GF-D8 (cell line): ENCODE measurements at places on chromosomes 5 and 9.

DNA sequence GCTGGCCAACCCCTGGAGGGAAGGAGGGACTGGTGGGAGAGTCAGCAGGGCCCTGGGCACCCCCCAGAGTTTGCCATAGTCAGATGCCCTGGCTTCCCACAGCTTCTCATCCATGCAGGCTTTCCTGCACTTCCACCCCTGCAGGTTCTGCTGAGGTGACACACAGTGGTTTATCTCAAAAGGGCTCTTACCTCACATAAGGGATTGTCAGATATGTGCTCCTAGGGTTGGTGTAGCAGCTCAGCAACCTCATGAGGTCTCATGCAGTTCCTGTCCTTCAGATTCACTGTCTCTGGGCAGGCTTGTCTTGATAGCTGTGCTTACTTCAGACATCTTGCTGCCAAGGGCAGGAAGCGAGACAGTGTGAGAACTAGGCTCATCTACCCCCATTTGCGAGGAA is 143.4 kb downstream of the KDM4C start:
- no peak for DNase-seq

DNA sequence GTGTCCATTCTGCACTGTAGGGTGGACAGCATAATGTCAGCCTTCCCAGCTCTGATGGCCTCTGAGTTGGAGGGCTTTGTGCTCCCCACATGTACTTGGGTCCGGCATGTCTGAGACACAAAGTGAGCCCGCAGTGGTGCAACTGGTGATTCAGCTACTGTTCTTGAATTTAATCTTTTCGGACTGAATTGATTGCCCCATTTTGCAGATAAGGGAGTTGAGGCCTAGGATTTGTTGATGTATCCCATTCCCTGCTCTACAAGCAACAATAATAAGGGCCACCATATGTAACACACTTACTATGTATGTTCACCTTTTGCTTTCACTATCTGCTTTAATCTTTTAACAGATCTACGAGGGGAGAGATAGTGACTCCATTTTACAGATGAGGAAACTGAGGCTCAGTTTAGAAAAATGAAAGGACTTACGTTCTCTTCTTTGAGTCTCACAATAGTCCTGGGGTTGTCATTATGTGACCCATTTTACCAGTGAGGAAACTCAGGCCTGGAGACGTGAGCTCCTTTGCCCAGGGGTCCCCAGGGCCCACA is 4.5 kb downstream of the GSN start:
- no peak for DNase-seq

DNA sequence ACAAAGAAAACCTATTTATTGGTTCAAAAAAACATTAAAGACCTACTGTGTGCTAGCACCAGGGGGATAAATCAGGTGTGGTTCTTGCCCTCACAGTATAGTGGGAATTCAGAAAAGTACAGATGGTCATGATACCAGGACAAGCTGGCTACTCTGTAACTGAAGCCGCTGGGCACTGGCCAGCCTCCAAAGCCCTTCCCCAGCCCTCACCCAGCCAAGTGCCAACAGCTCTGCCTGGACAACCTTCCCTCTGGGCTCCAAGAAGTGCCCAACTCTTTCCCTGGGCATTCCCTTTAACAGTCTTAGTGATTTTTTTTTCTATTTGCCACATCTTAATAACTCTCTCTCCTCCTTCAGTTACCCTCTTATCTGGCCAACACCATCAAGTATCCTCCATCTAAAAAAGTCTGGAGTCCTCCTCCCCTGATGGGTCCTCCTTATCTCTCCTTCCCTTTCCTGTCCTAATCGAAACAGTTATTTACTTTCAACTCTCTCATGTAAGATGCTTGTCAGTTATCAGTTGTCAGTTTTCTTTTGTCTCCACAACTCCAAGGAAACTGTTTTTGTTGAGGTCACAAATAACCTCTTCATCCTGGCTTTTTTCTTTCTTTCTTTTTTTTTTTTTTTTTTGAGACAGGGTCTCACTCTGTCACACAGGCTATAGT is 13.3 kb upstream of the SEPTIN8 start:
- no peak for DNase-seq

DNA sequence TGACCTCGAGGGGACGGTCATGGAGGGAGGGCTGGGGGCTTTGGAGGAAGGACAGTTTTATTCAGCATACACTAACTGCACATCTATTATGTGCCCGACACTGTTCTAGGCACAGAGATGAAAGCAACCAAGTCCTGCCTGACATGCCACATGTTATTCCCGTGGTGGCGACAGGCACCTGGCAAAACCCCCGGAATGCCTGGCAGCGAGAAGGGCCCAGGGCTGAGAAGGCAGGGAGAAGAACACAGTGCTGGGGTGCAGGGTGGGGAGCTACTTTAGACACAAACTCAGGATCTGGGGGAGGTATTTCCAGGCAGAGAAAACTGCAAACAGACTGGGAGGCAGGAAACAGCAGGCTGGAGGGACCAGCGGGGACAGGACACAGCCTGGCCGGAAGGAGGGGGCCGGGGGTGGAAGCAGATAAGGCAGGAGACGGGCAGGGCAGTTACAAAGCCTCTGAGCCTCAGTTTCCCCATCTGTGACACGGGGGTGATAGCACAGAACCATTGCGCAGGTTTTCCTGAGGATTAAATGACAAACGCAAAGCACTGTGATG is 77.7 kb downstream of the STK10 start:
- DNase-seq = peak; percentile 11

DNA sequence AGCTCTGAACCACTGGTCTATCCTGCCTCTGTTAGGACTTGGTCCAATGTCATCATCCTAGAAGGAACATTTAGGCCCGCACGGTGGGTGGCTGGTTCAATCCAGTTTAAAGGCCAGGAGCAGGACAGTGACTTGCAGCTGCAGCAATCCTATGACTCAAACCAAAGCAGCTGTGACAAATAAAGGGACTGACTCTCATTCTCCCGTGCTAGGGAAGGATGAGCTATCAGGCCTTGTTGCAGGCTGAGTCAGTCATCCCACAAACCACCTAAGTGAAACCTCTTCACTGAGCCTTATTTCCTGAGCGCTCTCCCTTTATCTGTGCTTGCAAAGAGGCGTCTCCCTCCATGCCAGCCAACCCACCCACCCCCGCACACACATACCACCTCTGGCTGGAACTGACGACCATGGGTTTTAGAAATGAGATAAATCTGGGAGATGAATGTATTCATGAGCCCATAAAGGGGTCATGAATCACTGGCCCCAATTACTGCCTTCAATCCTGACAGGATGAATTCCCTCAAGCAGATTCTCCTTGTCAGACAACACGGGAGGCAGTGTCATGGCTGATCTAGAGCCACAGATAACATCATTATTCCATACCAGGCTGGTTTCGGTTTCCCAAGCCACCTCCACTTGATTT is 93.4 kb downstream of the KCNIP1 start:
- no peak for DNase-seq

GRCh38 chr9:82720515-82720914 is 342.4 kb downstream of the RASEF start:
- no peak for DNase-seq

- no peak for DNase-seq
Measured at GRCh38 chr5:74384851-74385250, 255.7 kb downstream of the ENC1 start.

GRCh38 chr5:1040571-1040970 is 32.0 kb downstream of the NKD2 start:
- DNase-seq = no peak

DNA sequence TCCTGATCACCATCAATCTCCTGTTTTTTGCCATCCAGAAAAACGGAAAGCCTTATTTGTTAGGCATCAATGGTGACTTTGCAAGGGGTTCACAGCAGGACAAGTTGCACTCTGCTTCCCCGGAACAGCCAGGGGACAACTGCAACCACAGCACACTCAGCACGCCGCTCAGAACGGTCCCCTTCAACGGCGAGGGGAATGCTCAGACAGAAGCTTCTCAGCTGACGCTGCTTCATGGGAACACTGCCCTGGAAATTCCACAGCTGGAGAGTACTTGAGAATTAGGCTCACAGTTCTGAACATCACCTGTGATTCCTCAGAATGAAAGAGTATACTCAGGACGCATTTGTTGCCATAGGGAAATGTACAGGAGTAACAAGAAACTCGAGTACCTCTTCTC is 40.1 kb upstream of the PLPP6 start:
- DNase-seq = no peak

DNA sequence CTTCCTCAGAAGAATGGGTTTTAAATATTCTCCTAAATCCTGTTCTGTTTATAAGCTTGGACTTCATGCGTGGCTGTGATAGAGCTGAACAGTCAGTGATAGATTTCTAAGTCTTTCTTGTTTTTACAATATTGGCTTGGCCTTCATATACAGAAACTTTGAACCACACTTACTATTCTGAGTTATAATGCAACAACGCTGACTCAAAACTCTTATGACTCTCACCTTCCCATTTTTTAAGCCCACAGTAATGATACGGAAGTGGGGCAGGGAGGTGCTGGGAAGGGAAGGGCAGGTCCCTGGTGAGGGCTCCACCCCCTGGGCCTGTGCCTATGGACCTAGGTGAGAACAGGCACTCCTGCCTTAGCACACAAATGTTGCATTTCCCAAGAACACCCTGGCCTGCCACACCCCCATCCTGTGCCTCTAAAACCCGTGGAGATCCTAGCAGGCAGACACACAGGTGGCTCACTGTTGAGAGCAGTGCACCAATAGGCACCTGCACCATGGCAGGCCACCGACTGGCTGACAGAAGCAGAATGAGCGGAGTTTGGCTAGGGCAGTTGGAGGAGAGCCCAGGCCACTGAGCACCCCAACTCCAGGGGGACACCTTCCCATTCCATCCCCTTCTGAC is 376.7 kb downstream of the GABRG2 start:
- no peak for DNase-seq

DNA sequence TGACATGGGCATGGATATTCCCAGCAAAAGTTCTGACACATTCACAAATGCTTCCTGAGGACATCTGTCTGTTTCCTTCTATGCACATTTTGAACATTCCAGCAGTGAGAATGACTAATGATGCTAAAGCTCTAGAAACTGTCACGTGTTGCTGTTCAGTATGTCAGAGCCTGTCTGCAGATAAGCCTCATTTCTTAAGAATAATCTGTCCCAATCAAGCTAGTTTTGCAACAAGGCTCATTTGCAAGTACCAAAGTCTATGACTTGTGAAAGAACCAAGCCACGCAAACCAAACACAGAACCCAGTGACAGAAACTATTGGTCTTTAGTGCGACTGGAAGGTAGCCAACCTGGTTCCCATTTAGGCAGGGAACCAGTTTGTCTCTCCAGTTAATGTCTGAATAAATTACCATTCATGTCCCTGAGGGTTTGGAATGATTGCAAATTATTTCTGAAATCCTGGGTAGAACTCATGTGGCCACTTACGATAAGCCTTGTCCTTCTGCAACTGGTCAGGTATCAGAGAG is 178.5 kb downstream of the C9orf152 start:
- peak; percentile 95 for DNase-seq

GRCh38 chr9:107333363-107333762 is 50.3 kb downstream of the RAD23B start:
- no peak for DNase-seq

GRCh38 chr9:86389628-86390027 is 35.4 kb upstream of the TUT7 start:
- no peak for DNase-seq

DNA sequence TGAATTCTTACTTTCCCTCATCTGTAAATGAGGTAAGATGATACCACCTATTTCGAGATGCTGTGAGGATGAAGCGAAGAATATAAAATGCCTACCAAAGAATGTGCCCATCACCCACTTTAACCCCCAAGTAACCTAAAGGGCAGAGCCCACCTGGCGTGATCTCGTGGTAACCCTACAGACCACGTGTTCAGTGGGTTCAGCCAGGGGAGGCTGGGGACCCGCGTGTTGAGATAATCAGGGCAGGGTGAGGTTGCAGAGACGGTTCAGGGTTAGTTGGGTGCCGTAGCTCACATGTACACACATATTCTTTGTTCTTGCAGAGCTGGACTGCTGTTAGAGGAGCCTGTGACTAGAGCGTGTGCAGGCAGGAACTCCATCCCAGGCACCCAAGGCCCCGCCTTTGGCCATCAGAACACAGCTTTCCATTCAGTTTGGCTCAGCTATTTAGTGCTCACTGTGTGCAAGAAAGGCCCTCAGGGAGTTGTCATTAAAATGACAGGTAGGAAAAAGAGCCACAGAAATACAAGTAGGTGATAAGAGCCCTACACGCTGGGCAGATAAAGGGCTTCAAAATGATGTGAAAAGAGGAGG is 56.5 kb upstream of the HAND1 start:
- DNase-seq = no peak

GRCh38 chr9:135821733-135822373 is 85.5 kb downstream of the CAMSAP1 start:
- DNase-seq = no peak

GRCh38 chr9:17863213-17863883 is 284.5 kb downstream of the SH3GL2 start:
- DNase-seq = no peak

- no peak for DNase-seq
Measured at GRCh38 chr5:55903121-55903701, 52.1 kb downstream of the IL31RA start.

GRCh38 chr9:27053369-27054022 is 48.0 kb upstream of the LRRC19 start:
- DNase-seq = no peak

DNA sequence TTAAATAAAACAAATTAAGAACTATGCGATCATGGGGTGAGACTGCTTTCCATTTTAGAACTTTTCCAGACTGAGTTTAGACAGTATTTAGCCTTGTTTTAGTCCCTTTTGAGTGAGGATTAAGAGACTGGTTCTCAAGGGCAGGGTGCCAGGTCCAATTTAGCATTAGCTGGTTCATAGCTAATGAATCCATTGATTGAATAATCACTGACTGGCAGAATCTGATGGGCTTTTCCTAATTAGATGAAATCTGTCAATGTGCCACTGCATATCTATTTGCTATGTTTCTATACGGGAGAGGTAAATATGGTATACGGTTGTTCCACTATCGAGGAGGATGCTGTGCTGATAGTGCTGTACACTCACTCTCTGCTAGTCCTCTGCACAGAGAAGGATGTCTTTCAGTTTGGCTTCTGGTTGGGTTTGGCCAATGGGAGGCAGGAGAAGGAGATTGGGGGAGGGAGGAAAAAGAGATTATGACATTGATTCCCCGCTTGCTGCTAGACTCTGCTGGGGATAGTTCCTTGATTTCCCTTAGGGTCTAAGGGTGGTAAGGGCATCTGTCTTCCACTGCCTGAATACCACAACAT is 496.6 kb downstream of the CTNND2 start:
- DNase-seq = no peak

GRCh38 chr5:172186114-172186695 is 1.8 kb downstream of the STK10 start:
- DNase-seq = no peak

DNA sequence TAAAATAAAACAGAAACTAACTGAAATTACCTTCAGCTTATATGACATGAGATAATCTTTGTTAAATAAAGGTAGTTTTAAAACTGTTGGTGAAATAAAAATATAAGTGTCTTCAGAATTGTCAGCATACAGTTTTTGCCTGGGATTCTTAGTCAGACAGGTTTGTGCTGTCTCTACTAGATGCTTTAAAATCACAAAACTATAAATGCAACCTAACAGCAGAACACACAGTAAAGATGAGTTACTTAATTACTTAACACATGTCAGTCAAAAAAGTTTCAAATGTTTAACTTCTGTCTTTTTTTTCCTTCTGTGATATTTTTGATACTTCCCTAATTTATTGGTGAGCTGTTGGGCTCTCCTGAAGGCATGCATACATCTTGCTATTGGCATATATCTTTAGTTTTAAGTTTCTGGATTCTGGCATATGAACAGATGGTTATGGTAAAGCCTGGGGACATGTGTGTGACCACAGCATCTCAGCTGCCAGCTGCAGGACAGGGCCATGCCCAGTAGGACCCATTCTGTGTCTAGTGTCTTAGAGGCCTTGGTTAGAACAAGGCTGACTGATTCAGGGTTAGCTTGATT is 231.1 kb upstream of the NUDT12 start:
- no peak for DNase-seq

- no peak for DNase-seq
Measured at GRCh38 chr9:136364942-136365774, 1.6 kb upstream of the DNLZ start.
